WTC11 (cell line): ENCODE measurements at places on chromosomes 1 and 21.

GRCh38 chr1:46755121-46755520 is 36.2 kb upstream of the EFCAB14 start:
- DNase-seq, result no peak

DNA sequence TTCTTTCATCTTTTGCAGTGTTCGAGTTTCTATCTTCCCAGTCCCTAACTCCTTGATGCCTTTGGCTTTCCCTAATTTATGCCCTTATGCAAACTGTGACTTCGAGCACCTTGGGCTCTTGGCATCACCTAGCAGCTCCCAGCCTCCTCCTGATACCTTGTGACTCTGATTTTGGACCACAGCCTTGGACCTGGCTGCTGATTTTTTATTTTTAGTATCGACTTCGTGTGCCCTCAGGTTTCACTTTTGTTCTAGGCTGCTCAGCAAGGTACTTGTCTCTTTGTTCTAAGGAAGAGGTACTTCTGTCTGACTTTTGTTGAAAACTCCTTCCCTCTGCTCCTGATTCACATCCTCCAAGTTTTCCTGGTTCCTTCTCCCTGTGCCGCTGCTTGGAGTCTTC is 69.6 kb upstream of the KCNK1 start:
- no peak for DNase-seq

DNA sequence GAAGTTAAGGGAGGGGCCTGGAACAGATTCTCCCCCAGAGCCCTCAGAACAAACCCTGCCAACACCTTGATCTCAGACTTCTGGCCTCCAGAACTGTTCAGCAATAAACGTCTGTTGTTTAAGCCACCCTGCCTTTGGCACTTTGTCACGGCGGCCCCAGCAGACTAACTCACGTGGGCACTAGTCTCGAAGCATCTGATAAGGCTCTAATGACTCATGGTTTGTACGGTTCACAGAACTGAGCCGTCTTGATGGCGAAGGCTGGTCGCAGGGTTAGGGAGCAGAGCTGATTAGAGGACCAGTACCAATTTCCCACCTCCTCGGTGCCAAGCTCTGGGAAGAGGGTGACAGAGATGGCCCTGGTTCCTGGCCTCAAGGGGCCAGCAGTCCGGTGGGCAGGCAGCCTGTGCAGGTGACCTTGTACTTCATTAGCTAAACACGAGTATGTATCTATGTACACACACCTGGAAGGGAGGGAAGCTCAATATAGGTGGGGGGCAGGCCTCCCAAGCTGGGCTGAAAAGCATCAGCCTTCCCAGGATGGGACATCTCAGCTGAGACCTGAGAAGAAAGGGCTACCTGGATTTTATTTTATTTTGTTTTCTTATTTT is 112.8 kb downstream of the MRPS6 start:
- no peak for DNase-seq

GRCh38 chr21:16742741-16743140 is 770.1 kb upstream of the CXADR start:
- no peak for DNase-seq

DNA sequence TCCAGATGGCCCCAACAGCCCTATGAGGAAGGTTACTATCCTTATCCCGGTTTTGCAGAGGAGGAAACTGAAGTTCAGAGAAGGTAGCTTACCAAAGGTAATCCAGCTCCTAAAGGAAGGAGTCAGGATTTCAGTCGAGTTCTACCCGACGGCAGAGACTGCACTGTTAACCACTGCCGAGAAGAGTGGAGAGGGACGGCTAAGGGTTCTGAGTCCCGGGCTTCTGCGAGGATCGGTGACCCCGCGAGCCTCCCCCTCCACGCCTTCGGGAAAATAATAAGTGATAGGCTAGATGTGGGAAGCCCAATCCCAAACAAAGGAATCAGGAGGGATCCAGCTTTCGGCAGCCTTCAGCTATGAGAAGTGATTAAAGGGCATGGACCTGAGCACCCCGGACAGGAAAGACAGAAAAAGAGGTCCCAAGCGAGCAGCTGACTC is 587 bp downstream of the TMEM53 start:
- DNase-seq, result no peak

GRCh38 chr1:192735298-192735915 is 73.4 kb upstream of the RGS2 start:
- no peak for DNase-seq

DNA sequence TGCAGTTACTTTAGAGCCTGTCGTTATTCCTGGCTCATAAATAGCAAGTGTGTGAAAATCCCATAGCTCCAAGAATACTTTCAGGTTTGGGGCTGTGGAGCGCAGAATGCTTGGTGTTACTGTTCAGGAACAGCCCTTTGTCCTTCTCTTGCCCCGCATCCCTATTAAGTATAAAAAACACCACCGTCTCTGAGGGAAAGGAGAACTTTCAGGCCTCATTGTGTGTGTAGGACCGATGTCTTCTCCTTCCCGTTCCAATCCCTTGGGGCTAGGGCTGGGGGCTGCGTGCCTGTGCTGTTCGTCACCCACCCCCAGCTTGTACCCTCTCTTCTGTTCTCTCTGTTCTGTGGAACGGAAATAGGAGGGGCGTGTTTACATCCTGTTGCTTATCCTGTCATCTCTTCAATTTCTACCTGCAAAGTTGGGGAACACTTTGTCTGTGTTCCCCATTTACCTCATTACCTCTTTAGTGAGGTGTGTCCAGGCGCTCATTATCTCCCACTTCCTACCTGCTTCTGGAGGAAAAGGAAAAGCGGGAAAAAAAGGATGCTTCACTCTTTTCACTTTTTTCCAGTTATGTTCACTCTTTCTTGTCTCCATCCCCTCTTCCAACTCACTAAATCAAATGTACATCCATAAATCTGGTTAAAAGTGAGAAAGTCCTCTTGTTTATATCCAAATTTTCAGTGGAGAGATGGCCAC is 788 bp upstream of the TXNIP start:
- DNase-seq, result no peak

GRCh38 chr1:207020065-207020708 is 12.4 kb downstream of the C1orf116 start:
- no peak for DNase-seq

DNA sequence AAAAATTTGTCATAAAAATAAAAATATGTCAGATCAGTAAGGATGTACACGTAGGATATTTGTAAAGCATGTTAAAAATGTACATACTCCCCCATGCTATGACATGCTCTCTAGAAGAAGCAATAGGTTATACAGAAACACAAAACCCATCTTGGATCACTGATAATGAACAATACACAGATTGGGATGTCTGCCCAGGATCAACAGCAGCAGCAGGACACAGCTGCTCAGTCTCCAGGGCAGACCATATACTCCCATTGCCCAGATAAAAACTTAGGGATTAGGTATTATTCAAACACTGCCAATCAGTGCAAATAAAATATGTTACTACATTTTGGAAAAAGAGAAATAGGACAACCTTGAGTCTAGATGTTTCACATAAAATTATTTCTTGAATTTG is 39.0 kb downstream of the DAB1 start:
- no peak for DNase-seq

DNA sequence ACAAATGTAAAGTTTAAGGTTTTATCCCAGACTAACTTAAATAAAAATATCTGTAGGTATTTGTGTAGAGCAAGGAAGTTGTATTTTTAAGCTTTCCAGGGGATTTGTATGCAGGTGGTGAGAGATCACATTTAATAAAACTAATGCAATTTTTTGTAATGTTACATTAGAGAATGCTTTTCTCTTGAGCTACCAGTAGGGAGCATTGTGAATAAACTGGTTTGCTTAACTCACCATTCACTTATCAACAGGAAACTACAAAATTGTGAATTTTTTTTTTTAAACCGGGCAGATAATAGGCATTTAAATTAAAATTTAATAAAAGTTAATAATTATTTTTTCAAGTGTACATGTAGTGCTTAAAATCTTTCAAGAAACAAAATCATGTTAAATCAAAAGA is 78.6 kb downstream of the IVNS1ABP start:
- DNase-seq, result no peak

- DNase-seq, result no peak
These were observed 16.1 kb upstream of the NTNG1 start for GRCh38 chr1:107124694-107125093.

DNA sequence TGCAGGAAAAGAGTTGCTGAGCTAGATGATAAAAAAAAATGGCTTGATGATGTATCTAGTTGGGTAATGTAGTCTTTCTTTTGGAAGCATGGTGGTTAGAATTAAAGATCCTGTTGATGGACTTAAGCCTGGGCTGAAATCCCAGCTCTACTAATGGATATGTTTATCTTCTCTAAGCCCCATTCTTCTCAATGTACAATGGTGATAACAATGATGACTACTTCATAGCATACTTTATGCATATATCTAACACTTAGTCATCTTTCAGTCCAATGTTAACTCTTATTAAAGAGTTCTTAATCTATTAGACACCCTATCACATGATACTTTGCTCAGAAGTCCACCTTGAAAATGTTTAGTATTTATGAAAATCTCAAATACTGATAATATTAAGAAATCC is 189.5 kb downstream of the PLA2G4A start:
- DNase-seq, result no peak

DNA sequence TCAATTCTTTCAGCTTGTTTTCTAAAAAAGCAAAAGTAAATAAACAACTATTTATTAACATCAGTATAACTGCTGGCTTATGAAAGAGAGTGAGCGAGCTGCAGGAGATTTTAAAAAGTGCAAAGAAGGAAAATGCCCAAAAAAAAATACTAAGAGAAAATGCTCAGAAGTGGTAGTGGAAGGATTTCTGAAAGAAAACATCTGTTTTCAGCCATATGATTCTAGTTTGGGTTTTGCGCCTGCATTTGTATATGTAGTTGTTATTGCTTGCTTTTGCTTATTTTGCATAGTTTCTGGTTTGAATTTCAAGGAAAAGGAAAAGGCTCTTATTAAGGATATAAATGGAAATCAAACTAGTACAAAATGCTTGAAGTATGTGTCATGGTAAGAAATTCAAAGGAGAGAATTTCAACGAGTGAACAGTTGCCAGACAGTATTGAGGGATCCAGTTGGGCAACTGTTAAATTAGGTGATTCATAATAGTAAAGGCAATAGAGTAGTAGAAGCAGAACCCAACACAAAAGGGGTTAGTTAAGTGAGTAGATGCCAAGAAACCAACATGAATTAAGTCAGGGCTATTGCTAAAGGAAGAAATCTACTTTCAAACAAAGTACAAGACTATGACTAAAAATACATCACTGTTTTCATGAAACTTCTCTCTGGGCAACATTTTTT is 1.2 kb downstream of the GBP5 start:
- no peak for DNase-seq

- DNase-seq, result no peak
These were observed 72.9 kb upstream of the RGS4 start for GRCh38 chr1:162996261-162996660.

DNA sequence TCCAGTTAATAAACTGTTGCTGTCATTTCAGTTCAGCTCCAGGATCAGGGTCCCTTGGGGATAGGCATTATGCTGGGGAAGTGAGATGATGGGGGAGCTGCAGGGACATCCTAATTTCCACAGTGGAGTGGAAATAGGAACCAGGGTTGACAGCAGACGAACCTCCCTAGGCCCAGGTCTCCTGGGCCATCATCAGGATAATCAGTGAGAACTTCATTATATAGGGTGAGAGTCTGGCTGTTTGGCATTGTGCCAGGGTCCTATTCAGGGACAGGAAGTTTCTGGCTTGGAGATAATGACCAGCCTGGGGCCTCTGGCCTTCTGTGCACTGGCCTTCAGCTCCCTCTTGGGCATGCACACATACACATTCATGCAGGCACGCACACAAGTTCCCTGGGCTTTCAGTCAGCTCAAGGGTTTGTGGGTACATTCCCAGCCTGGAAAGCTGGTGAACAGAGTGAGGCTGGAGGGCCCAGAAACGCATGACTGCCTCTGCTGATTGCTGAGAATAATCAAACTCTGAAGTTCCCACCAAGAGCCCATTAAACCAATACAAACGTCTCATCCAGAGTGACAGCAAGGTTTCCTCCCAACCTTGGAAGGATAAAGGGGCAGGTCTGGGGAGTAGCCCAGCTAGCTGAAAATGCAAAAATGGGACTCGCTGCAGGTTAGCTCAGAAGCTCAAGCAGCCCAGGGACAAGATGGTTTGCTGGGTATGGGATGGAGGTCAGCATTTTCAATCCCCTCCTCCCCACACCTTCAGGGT is 13.9 kb upstream of the LRIG2 start:
- DNase-seq, result no peak

DNA sequence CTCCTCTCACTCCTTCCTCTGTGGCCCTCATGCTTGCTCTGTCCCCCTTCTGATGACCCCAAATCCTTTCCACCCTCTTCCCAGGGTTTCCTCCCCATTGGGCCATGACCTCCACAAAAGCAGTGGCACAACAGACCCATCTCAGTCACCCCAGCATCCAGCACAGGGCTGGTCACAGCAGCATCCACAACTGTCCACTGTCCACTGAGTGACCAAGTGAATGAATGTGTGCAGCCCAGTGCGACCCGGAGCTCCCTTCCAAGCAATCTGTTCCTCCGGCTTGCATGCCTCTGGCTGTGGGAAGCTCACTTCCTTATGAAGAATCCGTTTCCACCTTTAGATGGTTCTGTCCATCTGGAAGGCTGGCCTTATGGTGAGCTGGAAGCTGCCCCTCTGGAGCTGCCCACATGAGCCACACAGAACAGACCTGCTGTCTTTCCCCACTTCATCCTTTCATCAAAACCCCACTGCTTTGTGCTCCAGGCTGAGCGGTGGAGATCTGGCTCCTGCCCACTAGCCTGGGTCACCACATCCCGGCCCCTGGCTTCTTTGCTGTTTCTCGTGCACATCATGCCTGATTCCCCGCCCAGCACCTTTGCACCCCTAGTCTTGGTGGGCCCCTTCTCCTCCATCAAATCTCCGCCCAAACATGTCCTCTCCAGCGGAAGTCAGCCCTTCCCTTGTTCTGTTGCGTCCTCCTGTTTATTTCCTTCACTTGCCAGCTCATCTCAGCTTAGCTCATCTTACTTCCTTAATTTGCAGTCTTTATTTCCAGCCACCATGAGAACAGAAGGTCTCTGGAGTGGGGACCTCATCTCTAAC is 56.4 kb downstream of the EDN2 start:
- DNase-seq, result no peak

DNA sequence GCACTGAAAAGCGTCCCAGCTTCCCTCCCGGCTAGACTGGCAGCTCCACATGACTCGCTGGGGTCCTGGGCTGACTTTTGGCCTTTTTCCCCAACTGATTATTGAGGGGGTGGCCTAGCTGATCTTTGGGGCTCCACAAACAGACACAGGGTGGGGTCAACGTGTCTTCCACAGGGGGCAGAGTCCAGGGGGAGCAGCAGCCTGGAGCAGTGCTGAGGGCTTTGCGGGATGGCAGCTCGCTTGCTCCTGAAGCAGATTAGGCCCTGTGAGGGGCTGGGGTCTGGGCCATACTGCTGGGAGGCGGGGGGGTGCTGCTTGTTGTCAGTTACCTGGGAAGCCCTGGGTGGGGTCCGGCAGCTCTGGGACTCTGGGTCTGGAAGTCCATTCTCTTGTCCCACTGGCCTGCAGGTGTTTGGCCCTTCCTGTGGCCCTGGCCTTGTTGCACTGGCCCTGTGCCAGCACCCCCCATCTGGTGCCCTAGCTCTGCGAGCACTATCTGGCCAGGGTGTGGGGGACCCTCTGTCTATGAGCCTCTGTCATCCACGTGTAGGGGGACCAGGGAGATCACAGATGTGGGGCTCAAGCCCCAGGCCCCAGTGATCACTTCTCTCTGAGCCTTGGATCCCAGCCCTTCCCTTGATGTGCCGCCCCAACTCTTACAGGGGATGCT is 12.3 kb upstream of the HES5 start:
- no peak for DNase-seq
